ENCODE measurements at places on chromosomes 7 and 10.

- no peak for DNase-seq
These were observed 98.7 kb downstream of the SVOPL start for GRCh38 chr7:138602451-138602850.

DNA sequence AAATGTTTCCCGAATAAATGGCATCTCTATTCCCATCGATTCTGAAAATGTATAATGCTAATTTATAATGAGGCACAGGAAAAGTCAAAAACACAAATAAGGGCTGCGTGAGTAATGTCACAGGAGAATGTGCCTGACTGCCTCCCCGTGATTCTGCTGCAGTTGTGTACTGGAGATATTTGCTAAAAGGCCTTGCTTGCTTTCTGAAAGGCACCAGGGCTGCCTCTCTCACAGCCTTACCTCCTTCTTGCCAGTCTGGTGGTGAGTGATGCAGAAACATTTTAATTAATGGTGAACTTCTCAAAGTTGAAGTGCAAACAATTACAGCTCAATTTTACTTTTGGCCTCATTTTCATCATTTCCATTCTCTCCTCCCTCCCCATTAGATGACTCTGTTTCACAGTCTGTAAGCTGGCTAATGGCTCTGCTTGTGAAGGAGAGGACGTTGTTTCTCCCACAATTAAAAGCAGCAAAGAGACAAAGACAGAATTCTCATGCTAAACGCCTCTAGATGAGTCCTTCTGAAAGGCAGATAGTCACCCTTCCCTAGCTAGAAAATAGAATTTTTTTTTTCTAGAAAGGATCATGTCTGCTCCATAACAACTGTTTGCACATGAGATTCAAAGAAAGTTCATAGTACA, 377.6 kb downstream of the MDFIC start:
- no peak for DNase-seq

DNA sequence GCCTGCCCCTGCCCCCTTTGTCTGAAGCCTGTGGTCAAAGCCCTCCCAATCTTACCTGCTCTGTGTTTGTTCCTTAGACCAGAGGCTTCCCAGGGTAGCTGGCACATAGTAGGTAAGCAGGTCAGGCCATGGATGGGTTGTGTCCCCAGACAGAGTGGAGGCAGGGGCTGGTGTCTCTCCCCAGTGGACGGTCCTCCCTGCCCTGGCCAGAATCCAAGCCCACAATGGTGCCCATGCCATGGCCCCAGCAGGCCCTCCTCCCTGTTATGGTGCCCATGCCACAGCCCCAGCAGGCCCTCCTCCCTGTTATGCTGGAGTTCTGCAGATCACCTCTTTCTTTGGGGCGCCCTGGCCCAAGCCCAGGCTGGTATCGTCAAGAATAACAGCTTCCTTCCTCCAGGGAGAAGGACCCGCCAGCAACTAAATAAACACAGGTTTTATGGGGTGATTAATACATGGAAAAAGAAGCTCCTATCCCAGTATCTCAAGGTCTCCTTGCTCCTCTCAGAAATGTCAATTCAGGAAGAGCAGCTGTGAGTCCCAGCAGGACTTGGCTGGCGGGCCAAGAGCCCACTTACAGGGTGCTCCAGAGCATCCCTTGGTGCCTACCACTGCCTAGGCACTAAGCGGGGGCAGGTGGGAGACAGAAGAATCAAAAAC, 82.0 kb downstream of the NEURL1 start:
- no peak for DNase-seq

- DNase-seq: no peak
These were observed 71.7 kb downstream of the PRLHR start for GRCh38 chr10:118523775-118524174.

GRCh38 chr10:129641982-129642381, 174.9 kb downstream of the MGMT start:
- no peak for DNase-seq

- DNase-seq: no peak
These were observed 329.3 kb downstream of the ARL4A start for GRCh38 chr7:13016592-13017332.

DNA sequence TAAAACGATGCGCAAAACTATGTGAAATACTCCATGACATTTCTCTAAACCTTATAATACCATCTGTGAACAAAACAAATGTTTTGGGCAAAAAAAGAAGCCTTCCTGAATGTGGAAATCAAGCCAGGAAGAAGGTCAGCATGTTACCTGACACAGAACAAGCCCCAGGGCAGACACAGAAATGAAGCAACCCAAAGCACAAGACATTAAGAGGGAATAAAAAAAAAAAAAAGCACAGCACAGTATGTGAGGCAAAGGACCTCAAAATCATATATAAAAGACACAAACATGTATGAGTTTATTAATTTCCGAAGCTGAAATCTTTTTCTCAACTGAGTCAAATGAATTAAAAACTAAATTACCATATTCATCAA, 161.8 kb downstream of the SKIDA1 start:
- no peak for DNase-seq

DNA sequence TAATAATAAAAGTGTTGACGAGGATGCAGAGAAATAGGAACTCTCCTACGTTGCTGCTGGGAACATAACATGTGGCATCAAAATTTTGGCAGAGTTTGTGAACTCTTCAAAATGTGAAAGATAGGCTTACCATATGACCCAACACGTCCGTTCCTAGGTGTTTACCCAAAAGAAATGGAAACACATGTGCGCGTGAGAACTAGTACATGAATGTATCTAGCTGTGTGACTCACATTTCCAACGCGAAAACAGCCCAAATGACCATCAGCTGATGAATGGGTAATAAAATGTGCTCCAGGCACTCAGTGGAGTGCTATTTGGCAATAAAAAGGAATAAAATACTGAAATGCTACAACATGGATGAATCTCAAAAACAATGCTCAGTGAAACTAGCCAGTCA, 10.4 kb upstream of the ELFN1 start:
- DNase-seq: no peak

- no peak for DNase-seq
These were observed 25.9 kb downstream of the KNDC1 start for GRCh38 chr10:133185916-133186315.

DNA sequence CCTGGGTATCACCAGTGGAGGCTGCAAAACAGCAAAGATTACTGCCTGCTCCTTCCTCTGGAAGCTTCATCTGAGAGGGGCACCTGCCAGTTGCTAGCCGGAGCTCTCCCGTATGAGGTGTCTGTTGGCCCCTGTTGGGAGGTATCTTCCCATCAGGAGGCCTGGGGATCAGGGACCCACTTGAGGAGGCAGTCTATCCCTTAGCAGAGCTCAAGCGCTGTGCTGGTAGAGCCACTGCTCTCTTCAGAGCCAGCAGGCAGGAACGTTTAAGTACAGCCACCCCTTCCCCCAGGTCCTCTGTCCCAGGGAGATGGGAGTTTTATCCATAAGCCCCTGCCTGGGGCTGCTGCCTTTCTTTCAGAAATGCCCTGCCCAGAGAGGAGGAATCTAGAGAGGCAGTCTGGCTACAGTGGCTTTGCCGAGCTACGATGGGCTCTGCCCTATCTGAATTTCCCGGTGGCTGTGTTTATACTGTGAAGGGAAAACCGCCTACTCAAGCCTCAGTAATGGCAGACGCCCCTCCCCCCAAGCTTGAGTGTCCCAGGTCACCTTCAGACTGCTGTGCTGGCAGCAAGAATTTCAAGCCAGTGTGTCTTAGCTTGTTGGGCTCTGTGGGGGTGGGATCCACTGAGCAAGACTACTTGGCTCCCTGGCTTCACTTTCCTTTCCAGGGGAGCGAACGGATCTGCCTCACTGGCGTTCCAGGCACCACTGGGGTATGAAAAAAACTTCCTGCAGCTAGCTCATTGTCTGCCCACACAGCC, 19.6 kb downstream of the SEMA3E start:
- no peak for DNase-seq

- DNase-seq: no peak
These were observed 17.5 kb upstream of the SLIT1 start for GRCh38 chr10:97203220-97203619.

Data from T-helper 22 cell (primary cell).